ENCODE measurements at places on chromosomes 11 and 22. TPM values are rescaled to one million over a fixed set of nuclear protein-coding genes. Genes with fewer than 3 reads are reported as not detected.

GRCh38 chr11:75293903-75294302 lies 53.3 kb downstream of the TPBGL start:
- DNase-seq = no peak

GRCh38 chr11:70132641-70133040 lies 54.5 kb downstream of the ANO1 start:
- no peak for DNase-seq

GRCh38 chr22:19848298-19849224 lies 6.1 kb downstream of the GNB1L start:
- no peak for DNase-seq

The CHORDC1 gene
- total RNA-seq = 109 TPM

The VPS37C gene
- 19.4 TPM for total RNA-seq

Measured in GM23338 (cell line).